ENCODE measurements at places on chromosomes 12 and 14. TPM values are rescaled to one million over a fixed set of nuclear protein-coding genes. Genes with fewer than 3 reads are reported as not detected.

The SMOC1 gene
- 0.11 TPM for total RNA-seq

The DEPDC4 gene
- 2.9 TPM for total RNA-seq

The HAL gene
- total RNA-seq = 0.15 TPM

The FAM181A gene
- not detected for total RNA-seq

The FAM234B gene
- 12.7 TPM for total RNA-seq

The PRB4 gene
- total RNA-seq = not detected

The LTBR gene
- total RNA-seq = 2.5 TPM

The RBM19 gene
- total RNA-seq = 36.1 TPM

The GPR132 gene
- not detected for total RNA-seq

The HOXC12 gene
- not detected for total RNA-seq

The KCNJ8 gene
- 0.42 TPM for total RNA-seq

The PDE3A gene
- 0.22 TPM for total RNA-seq

The TAS2R20 gene
- 0.38 TPM for total RNA-seq

The LRRC10 gene
- not detected for total RNA-seq

The OSGEP gene
- total RNA-seq = 62.6 TPM

The BIN2 gene
- total RNA-seq = not detected

The KLHL42 gene
- total RNA-seq = 15.6 TPM

The LALBA gene
- total RNA-seq = not detected

The CAPZA3 gene
- total RNA-seq = not detected

The GALNT16 gene
- 1.2 TPM for total RNA-seq
